ENCODE measurements at places on chromosomes 12 and 14.
A peak's percentile ranks its signal among the peaks of the same experiment; 100 is the strongest.

GRCh38 chr14:60773558-60773957, 39.0 kb downstream of the MNAT1 start:
- H3K4me1 ChIP-seq = no peaks in the 10 kb centered on the region
- no peaks in the 10 kb centered on the region for H3K36me3 ChIP-seq
- H3K4me3 ChIP-seq = no peak overlapping the region
- DNase-seq = no peak
- no peaks in the 10 kb centered on the region for H3K27me3 ChIP-seq
- no peak overlapping the region for H3K27ac ChIP-seq

DNA sequence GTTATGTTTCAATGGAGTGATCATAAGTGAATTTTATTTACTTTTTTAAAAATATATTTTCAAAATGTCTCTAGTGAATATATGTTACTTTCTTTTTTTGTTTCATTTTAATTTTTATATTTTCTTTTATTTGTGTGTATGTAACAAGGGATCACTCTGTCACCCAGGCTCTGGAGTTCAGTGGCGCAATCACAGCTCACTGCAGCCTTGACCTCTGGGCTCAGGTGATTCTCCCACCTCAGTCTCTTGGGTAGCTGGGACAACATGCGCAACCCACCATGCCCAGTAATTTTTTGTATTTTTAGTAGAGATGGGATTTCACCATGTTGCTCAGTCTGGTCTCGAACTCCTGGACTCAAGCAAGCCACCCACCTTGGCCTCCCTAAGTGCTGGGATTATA, 18.1 kb downstream of the TMEM253 start:
- no peaks in the 10 kb centered on the region for H3K4me1 ChIP-seq
- no peaks in the 10 kb centered on the region for H3K27me3 ChIP-seq
- DNase-seq = no peak
- H3K27ac ChIP-seq = no peak overlapping the region
- no peak overlapping the region for H3K4me3 ChIP-seq

- no peaks in the 10 kb centered on the region for H3K4me1 ChIP-seq
- no peak for DNase-seq
- H3K4me3 ChIP-seq = no peak overlapping the region
- no peak overlapping the region for H3K27ac ChIP-seq
- no peaks in the 10 kb centered on the region for H3K27me3 ChIP-seq
These were observed 13.9 kb downstream of the MFAP5 start for GRCh38 chr12:8648576-8649205.

DNA sequence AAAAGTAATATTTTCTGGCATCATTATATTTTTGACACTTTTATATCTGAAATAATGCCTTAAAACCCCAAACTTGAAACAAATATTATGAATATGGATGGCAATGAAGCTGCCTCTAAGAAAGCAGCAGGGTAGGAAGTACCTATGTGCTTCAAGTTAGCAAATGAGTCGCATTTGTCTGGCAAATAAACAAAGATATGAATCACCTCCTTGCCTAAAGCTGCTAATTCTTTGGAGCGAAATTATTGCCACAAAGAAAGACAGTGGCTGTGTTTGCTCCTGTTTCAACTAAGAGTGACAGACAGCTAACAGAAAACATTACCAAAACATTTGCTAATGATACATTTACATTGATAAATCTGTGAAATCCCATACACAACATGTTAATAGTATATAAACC, 854.9 kb downstream of the RPS29 start:
- no peaks in the 10 kb centered on the region for H3K36me3 ChIP-seq
- DNase-seq = no peak
- H3K27me3 ChIP-seq = no peaks in the 10 kb centered on the region
- H3K4me3 ChIP-seq = no peak overlapping the region
- no peaks in the 10 kb centered on the region for H3K4me1 ChIP-seq

- no peak overlapping the region for H3K4me3 ChIP-seq
- H3K27ac ChIP-seq = no peak overlapping the region
- DNase-seq = no peak
- no peaks in the 10 kb centered on the region for H3K36me3 ChIP-seq
- no peaks in the 10 kb centered on the region for H3K4me1 ChIP-seq
- peaks cover 28% of the 10 kb centered on the region for H3K27me3 ChIP-seq
These were observed 27.4 kb upstream of the SFSWAP start for GRCh38 chr12:131683266-131684014.

DNA sequence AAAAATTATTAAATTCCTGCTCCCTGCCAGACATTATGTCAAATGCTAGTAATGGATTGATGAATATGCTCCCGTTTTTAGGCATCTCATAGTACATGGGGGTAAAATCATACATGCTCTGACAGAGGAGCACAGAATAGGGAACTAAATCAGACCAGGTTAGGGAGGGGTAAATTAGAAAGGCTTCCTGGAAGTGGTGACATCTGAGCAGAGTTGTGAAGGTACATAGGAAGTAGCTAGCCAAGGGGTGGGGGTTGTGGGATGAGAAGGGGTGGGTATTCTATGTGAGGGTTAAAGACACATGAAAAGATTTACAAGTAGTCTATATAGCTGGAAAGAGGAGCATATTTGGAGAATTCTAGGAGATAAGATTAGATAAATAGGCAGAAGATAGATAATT, 171.7 kb upstream of the FBXO33 start:
- H3K36me3 ChIP-seq = no peaks in the 10 kb centered on the region
- H3K27me3 ChIP-seq = no peaks in the 10 kb centered on the region
- no peak for DNase-seq
- no peak overlapping the region for H3K27ac ChIP-seq
- no peak overlapping the region for H3K4me3 ChIP-seq
- H3K4me1 ChIP-seq = no peaks in the 10 kb centered on the region

- no peak overlapping the region for H3K4me3 ChIP-seq
- H3K4me1 ChIP-seq = peaks cover 24% of the 10 kb centered on the region
- H3K27ac ChIP-seq = peak overlapping the region; percentile 49
- DNase-seq = no peak
- H3K36me3 ChIP-seq = no peaks in the 10 kb centered on the region
- H3K27me3 ChIP-seq = no peaks in the 10 kb centered on the region
These were observed 17.7 kb upstream of the ITPK1 start for GRCh38 chr14:93133464-93133863.

DNA sequence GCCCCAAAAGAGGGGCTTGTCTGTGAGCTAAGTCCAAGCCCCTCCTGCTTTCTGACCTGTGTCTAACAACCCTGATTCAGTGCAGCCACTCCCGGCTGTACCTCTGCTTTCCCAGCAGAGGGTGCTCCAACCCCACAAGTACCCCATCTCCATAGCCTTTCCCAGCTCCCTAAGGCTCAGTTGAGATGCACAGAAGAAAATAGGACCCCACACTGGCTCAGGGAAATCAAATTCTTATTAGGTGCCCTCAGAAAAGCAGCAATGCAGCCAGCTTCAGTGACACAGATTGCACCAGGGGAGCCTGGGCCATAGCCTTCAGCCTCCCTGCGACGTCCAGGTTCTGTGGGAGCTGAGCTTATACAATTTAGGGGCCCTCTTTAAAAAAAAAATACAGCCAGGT, 49.9 kb downstream of the LRRC74A start:
- no peak for DNase-seq
- H3K4me1 ChIP-seq = no peaks in the 10 kb centered on the region
- no peaks in the 10 kb centered on the region for H3K36me3 ChIP-seq
- no peak overlapping the region for H3K27ac ChIP-seq

DNA sequence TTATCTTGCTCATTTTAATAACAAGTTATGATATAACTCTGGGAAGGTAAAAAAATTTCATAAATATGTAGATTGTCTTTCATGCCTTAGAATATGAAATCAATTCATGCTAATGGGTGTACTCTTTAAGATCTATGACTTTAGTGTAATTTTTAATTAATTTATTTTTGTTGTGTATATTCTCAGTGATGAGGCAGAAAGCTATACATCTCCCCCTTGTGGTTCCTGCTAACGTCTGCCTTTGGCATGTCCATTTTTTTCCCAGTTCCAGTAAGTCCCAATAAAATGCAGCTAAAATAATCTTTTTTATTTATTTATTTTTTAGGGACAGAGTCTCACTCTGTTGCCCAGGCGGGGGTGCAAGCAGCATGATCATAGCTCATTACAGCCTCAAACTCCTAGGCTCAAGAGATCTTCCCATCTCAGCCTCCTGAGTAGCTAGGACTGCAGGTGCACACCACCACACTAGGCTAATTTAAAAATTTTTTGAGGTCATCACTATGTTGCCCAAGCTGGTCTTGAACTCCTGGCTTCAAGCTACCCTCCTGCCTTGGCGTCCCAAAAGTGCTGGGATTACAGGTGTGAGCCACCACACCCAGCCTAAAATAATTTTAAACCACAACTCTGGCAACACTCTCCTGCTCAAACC, 3.3 kb upstream of the CHURC1 start:
- H3K27me3 ChIP-seq = no peaks in the 10 kb centered on the region
- H3K27ac ChIP-seq = no peak overlapping the region
- H3K4me3 ChIP-seq = no peak overlapping the region
- H3K4me1 ChIP-seq = peaks cover 18% of the 10 kb centered on the region
- H3K36me3 ChIP-seq = no peaks in the 10 kb centered on the region
- DNase-seq = no peak

- H3K4me3 ChIP-seq = no peak overlapping the region
- no peaks in the 10 kb centered on the region for H3K36me3 ChIP-seq
- no peak overlapping the region for H3K27ac ChIP-seq
- no peak for DNase-seq
These were observed 105.4 kb downstream of the FUT8 start for GRCh38 chr14:65517635-65518542.

GRCh38 chr14:87877877-87878276, 115.1 kb downstream of the GALC start:
- no peaks in the 10 kb centered on the region for H3K27me3 ChIP-seq
- H3K27ac ChIP-seq = no peak overlapping the region
- no peaks in the 10 kb centered on the region for H3K36me3 ChIP-seq
- no peak overlapping the region for H3K4me3 ChIP-seq
- no peaks in the 10 kb centered on the region for H3K4me1 ChIP-seq

- no peak overlapping the region for H3K4me3 ChIP-seq
- H3K36me3 ChIP-seq = no peaks in the 10 kb centered on the region
- peaks cover 78% of the 10 kb centered on the region for H3K27me3 ChIP-seq
- no peak overlapping the region for H3K27ac ChIP-seq
- DNase-seq = no peak
These were observed 5.7 kb downstream of the DNAJC22 start for GRCh38 chr12:49352351-49352750.

Measured in esophagus squamous epithelium (tissue), 5 donors.